ENCODE measurements at places on chromosomes 6 and 20. TPM values are rescaled to one million over a fixed set of nuclear protein-coding genes. Genes with fewer than 3 reads are reported as not detected.

- DNase-seq: no peak
These were observed 24.4 kb downstream of the UQCC1 start for GRCh38 chr20:35387334-35387733.

DNA sequence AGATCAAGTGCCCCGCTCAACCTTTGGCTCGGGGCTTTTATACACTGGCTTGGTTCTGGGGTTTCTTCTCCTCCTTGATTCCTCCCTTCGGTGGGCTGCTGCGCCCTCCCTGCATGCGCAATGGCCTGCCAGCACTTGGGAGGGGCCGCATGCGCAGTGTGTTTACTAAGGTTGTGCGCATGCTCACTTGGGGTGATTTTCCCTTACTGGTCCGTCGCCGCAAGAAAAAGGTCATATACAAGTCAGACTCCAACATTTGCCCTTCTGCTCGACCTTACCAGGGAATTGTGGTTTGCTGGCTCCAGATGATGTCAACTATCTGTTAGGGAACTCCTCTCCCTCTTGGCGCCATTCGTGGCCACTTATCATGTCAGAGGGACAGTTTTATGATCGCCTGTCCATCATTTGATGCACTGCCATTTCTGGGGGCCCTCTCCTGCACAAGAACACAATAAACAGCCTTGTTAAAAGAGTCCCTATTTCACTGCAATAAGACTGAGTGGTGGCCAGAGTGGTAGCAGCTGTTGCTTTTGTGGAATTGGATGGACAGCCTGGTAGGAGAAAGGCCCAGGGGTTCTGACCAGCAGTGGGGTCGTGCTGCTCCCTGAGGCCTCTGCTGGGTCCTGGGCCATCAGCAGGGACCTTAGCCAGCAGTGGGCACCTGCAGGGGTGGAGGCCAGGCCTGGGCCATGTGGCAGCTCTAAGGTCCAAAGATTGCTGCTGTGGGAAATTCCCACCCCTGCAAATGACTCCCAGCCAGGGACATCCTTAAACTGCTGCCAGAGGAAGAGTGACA is 2.8 kb upstream of the LBP start:
- no peak for DNase-seq

DNA sequence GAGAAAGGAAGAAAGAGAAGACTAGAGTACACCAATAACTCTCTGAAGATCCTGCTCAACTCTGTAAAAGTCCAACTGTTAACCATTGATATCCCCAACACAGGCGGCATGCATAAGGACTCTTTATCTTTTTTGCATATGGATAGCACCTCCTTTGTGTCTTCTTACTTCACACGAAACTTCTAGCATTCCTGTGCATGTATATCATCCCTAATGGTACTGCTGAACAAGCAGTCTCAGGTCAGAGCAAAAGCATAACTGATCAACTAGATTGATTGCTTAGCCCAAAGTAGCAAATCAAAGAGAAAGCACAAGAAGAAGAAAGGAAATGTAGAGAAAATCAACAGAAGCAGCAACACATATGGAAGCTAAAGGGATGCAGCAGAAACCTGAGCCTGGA is 234.4 kb downstream of the SYNE1 start:
- DNase-seq: no peak

GRCh38 chr6:158313989-158314388 is 1.7 kb downstream of the TULP4 start:
- DNase-seq: no peak

- DNase-seq: no peak
These were observed 381 bp upstream of the PEX7 start for GRCh38 chr6:136822046-136822375.

Gene LY6G6C
- total RNA-seq: not detected

GRCh38 chr6:19788686-19789085 is 48.5 kb upstream of the ID4 start:
- DNase-seq: no peak

Gene NCOA7
- 46.4 TPM for total RNA-seq

DNA sequence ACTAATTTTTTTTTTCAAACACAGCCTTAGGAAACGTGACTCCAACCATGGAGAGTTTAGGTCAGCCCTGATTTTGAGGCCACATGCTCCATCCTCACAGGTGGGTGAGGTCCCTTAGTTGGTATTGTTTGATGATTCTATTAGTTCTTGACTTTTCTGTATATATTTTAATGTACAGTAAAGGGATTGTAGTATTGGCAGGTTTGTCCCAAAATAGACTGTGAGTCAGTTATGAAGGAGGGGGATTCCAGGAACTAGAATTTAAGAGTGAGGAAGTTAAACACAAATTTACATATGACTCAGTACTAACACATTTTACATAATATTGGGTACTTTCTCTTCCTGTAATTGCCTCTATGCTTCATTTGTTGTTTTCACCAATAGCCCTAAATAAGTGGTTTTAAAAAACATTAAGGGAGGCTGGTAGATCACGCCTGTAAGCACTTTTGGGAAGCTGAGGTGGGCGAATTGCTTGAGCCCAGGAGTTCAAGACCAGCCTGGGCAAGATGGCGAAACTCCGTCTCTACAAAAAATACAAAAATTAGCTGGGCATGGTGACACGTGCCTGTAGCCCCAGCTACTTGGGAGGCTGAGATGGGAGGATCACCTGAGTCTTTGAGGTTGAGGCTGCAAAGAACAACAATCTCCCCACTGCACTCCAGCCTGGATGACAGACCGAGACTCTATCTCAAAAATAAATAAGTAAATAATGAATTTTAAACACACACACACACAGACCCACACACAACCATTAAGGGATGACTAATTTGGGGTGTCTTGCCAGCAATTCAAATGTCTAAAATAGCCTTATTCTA is 81.8 kb downstream of the SGK1 start:
- DNase-seq: no peak

Gene MYB
- 17.1 TPM for total RNA-seq

Gene TRIM40
- total RNA-seq: not detected

Gene CYP39A1
- not detected for total RNA-seq

Gene HACE1
- total RNA-seq: 12.5 TPM

DNA sequence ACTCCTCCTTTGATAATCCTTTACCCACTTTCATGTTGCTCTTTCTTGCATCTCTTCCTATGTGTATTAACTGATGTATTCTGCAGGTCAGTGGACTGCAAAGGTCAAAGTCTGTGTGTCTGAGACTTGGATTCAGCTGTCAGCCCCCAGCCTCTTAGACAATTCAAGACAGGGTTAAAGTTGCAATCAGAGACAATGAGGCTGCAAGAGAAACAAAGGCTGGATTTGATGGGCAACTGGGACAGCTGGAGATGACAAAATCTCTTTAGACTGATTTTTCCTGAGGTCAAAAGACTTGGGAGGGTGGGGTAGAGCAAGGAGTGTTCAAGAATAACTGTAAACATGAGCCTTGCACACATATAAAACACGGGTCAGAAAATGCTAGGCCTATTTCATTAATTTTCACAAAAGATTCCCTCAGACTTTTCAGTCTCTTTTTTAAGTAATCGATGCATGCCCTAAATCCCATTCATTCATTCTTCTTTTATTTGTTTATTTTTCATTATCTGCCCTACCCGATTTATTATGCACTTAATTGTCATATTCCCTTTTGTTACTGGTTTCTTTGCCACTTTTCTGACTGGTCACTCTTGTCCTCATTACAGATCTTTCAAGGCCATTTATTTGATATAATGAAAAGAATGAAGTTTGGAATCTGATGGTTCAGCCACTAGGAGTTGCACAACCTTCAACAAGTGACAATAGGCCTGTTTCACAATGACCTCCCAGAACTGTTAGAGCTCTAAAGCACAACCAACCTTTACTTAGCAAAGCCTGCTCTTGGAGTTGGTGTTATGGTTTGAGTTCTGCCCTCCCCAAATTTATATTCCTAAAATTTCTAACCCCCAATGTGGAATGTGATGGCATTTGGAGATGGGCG is 33.8 kb upstream of the AKAP12 start:
- DNase-seq: no peak

- DNase-seq: peak; percentile 71
These were observed 28.2 kb upstream of the TAF8 start for GRCh38 chr6:42021847-42022754.

- no peak for DNase-seq
These were observed 168.9 kb downstream of the PHF3 start for GRCh38 chr6:63804381-63804956.

Gene BEND6
- total RNA-seq: not detected

GRCh38 chr6:144250276-144250675 is 34.9 kb upstream of the UTRN start:
- DNase-seq: no peak

Gene PLA2G7
- not detected for total RNA-seq

Gene CALHM6
- total RNA-seq: 0.53 TPM

Gene PPIL6
- total RNA-seq: 0.93 TPM

GRCh38 chr6:63887002-63887751 is 251.6 kb downstream of the PHF3 start:
- DNase-seq: no peak

DNA sequence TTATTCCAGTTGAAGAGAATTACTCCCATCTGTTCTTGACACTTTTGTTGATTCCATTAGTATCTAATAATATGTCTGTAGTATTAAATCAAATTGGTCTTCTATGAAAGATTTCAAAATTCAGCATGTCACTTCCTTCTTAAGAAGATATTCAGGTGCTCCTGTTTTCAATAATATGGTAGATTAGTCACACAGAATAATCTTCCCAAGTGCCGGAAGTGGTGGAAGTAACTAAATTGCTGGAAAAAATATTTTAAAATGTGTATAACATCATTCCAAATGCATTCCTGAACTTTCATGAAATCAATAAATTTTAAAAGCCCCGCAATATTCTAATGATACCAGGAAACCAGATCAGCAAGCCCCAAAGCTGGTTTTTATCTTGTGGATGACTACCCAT is 281.3 kb downstream of the EPM2A start:
- no peak for DNase-seq

DNA sequence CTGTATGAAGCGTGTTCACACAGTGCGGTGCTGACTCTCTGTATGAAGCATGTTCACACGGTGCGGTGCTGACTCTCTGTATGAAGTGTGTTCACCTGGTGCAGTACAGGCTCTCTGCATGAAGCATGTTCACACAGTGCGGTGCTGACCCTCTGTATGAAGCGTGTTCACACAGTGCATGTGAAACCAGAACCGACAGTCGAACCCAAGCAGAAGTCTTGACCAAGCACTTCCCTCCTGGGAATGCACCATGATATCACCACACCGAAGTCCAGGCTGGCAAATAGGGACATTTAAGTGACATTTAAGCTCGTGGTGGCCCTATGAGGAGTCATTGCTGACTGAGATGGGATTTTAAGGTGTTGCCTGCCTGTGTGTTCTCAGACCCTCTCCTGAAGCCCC is 11.3 kb upstream of the SERPINB1 start:
- DNase-seq: no peak

DNA sequence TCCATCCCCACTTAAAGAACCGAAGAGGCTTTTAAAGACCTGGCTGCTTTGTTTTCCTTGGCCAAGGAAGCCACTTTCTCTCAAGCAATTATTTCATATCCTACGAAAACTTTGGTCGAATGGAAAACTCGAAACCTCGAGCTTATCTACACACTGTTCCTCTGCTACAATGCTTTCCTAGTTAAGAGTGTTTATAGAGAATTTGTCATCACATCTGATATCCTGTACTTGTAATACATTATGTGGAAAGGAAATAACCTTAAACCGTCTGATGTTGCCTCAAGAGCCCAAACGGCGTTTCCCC is 28.1 kb downstream of the TFAP2B start:
- DNase-seq: no peak

DNA sequence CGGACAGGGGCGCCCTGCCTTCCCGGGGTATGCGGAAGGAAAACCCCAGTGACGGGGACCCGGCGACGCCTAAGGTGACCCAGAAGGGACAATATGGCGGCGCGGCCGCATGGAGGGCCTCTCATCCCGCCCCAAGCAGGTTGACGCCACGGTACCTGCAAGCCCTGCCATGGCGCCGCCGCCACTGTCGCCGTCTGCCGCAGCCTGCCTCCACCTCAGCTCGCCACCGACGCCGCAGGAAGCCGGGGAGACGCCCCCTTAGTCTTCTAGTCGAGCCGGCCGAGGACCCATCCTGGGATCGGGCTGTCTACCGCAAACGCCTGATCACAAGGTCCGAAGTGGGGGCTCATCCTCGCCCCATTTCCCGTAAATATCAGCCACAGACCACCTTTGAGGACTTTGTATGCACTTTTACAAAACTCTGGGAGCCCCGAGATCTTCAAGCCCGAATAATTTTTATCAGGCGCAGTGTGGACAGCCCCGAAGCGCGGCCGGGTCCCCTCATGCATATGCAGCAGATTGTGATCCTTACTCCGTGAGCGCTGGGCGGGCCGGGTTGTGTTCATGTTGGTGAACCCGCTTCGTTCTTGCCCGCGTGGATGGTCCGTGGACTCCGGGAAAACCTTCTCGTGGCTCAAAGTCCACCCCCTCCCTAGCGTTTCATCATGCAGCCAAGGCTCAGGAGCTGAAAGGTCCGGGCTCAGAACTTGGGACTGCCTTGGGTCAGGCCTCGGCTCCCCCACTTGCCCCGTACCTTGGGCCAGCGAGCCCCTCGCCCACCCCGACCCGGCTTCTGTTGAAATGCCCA is at the start of gene BLCAP:
Gene BLCAP (minus strand): TSS at position 239 of the 808 bp plus-strand sequence. CDS start 8,702 bp downstream, outside the sequence.
- peak; percentile 93 for DNase-seq

Gene PSMG4
- total RNA-seq: 33.6 TPM

DNA sequence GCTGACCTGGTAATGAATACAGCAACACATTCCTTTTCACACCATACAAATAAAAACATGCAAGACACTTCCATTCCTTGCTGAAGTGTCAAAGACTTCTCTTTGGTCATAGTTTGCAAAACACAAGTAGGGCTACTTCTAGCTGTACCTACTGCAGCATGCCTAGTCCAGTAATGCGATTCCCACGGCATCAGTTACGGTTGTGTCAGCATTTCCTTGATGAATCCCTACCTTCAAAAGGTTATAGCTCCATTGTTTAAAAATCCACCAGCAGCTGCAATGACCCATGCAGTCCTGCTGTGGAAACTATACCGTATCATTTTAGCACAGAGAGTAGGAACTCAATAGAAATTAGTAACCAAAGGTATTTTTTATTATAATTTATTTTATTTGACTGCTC is 1371.5 kb downstream of the EPHA7 start:
- no peak for DNase-seq

DNA sequence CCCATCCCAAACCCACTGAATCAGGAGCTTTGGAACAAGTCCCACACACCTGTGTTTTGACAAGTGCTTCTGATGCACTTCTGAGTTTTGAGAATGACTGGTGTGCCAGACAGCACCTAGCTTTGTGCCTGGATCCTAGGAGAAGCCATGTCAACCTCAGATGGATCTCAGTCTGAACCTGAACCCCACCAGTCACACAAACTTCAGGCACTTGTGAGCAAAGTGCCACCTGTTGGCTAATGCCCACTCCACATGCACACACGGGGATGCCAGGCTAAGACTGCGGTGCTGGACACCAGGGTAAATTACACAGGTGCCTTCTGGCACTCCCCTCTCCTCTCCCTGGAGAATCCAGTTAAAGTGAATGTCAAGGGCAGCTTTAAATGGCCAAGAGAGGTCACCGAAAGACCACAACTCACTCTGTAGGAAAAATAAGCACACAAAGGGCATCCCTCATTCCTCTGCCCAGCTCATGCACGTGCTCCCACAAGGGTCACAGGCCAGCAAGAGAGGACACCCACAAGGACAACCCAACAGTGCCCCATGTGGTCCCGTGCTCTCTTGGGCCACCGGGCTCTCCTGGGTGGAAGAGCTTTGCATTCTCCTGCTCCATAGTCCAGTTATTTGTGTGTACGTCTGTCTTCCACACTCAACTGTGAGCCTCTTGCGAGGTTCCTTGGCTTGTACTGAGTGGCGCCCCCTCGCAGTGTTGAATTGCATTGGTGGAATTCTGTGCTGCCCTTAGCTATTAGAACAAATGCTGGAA is 45.6 kb downstream of the TAF8 start:
- DNase-seq: no peak

- no peak for DNase-seq
These were observed 31.5 kb upstream of the EDN3 start for GRCh38 chr20:59268870-59269269.

Gene SLC17A9
- 8.3 TPM for total RNA-seq

- no peak for DNase-seq
These were observed 55.8 kb upstream of the MTRF1L start for GRCh38 chr6:153058291-153058690.

Data from T-cell (primary cell).